ENCODE measurements at places on chromosomes 4 and X. TPM values are rescaled to one million over a fixed set of nuclear protein-coding genes. Genes with fewer than 3 reads are reported as not detected.

Gene NR3C2
- 2.5 TPM for total RNA-seq

Gene MECP2
- 36.2 TPM for total RNA-seq

Gene NAT8L
- total RNA-seq = 1.2 TPM

Gene PAGE2
- total RNA-seq = not detected

Gene PF4V1
- not detected for total RNA-seq

Gene ODAPH
- total RNA-seq = 55.3 TPM

Gene PITX2
- total RNA-seq = 4.2 TPM

Gene SLIT2
- total RNA-seq = 11.2 TPM

Gene VCX3B
- total RNA-seq = not detected

Gene AMOT
- total RNA-seq = 36.9 TPM

Gene SMIM31
- total RNA-seq = not detected

Gene STAP1
- not detected for total RNA-seq

Gene DRD5
- total RNA-seq = not detected

Gene ZFP92
- total RNA-seq = 0.27 TPM

Gene ADAMTS3
- total RNA-seq = 4.2 TPM

Gene CD38
- total RNA-seq = 0.94 TPM

Gene ATOH1
- total RNA-seq = not detected
